ENCODE measurements at places on chromosomes 4 and X. TPM values are rescaled to one million over a fixed set of nuclear protein-coding genes. Genes with fewer than 3 reads are reported as not detected.

The ARAP2 gene
- total RNA-seq = 22.7 TPM

The PRAF2 gene
- 6.7 TPM for total RNA-seq

DNA sequence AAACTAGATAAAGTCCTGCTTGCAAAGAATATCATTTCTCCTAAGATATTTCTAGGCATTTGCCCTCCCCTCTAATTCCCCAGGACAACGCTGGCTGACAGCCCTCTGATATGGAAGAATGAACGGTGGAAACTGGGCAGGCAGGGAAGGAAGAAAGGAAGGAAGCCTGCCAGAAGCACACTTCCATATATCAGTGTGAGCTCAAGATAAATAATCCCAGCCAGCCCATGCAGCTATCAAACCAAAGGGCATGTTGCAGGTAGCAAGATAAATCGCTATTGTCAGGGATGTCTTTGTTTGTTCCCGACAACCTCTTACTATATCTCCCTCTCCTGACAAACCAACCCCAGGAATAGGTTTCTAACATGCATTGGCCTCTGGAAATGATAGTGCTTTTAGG, 412.8 kb downstream of the HNRNPD start:
- DNase-seq = no peak

DNA sequence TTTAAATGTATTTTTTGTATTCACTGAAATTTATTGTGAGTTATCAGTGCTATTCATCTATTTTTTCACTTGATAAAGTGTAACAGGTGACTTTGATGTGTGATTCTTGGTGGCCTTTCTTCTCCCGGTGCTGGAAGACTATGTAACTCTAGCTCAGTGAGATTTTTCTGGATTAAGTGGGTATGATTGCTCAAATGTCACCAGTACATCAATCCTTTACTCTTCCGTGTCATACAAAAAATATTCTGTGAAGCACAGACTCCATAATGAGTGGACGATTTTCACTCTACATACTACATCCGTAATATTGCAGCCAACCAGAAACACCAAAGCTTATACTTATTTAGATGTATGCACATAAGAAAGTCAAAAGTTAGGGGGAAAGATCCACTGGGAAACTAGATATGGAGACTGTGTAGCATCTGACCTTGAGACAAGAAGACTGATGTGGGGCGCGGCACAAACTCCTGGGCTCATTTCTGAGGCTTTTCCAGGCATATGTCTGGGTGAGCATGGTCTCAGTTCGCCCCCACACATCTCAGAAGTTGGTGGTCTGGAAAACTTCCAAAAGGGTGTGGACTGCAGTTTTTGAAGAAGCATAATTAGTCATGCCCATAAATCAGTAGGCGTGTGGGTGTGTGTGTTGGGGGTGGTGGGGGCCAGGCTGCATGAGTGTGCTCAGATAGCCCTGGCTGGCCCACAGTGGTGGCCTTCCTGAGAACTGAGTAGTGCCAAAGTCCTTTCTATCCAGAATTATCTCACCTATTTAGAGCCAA, 53.9 kb upstream of the TENM3 start:
- peak; percentile 51 for DNase-seq

GRCh38 chr4:36930562-36931111, 313.9 kb upstream of the NWD2 start:
- DNase-seq = no peak

GRCh38 chr4:6777636-6778281, 4.8 kb upstream of the KIAA0232 start:
- no peak for DNase-seq

- DNase-seq = no peak
These were observed 149.0 kb upstream of the STX18 start for GRCh38 chr4:4690854-4691253.

DNA sequence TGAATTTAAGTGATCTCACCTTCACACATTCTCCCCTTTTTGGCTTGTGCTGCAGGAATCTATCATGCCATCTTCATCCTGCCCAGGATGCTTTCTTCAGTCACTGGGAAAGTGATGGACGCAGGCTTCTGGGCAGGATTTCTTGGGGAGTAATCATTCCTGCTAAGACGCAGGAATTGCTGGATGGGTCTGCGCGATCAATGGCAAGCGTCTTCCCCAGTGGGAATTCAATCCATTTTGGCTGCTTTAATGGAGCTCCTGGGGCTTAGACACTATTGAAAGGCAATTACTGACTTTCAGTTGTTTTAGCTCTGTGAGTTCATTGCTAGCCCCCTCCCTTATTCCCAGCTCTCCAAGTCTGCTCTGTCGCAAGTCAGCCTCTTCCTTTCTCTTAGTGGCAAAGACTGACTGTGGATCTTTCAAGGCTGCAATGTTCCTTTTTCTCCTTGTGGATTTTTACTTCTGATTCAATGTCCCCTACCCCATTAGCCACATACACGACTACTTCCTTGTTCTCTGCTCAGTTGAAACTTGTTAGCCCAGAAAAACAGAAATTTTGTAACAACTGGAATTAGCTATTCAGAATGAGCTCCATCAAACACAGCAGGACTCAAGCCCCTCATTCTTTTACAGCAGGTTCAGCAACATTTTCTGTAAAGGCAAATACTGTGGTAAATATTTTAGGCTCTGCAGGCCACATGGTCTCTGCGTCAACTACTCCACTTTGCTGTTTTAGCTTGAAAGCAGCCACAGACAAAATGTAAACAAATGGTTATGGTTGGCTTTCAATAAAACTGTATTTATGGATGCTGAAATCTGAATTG, 154.9 kb downstream of the ASB9 start:
- DNase-seq = no peak

- DNase-seq = no peak
These were observed 60.4 kb downstream of the SLC30A9 start for GRCh38 chr4:42050516-42051249.

GRCh38 chr4:105137121-105137875, 9.4 kb upstream of the TET2 start:
- DNase-seq = no peak

GRCh38 chr4:150769248-150769647, 187.3 kb downstream of the MAB21L2 start:
- peak; percentile 29 for DNase-seq

DNA sequence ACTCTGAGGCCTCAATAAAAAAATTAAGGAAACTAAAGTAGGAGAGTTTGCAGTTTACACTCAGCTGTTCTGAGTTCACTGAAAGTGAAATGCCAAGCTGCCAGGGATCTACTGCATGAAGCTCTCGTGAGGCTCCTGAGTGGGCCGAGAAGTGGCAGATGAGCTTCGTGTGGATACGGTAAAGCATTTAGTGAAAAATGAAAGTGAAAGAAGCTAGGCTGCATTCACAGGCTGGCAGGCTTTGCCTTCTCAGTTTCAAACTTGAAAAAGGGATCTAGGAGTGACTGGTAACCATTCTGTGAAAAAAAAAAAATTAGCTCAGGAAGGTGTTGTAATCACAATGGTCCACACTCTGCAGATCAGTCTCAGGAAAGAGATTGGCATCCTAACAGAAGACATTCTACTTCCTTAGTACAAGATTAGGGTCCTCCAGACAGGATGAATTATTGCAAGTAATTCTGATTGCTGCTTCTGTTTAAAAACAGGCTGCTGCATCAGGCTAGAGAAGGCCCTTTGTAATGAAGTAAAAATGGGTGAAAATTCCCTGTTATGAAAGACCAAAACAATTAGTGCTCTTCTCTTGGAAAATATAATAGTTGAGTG, 679.9 kb downstream of the RPA4 start:
- peak; percentile 55 for DNase-seq

DNA sequence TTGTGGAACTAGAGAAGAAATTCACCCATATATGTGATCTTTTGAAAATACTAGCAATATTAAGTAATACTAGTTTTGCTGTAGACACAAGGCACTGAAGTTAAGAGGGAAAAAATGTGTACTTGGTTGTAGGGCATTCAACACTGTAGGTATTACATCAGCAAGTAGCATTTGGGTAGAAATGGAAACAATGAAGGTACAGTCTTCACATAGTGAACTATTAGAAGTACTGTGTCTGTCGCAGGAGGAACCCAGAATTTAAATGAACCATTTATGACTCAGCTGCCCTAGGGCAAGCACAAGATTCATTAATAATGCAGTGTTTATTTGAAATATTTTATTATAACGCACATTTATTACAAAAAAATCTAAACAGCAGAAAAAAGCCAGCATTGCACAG, 572.7 kb upstream of the TENM3 start:
- DNase-seq = no peak

DNA sequence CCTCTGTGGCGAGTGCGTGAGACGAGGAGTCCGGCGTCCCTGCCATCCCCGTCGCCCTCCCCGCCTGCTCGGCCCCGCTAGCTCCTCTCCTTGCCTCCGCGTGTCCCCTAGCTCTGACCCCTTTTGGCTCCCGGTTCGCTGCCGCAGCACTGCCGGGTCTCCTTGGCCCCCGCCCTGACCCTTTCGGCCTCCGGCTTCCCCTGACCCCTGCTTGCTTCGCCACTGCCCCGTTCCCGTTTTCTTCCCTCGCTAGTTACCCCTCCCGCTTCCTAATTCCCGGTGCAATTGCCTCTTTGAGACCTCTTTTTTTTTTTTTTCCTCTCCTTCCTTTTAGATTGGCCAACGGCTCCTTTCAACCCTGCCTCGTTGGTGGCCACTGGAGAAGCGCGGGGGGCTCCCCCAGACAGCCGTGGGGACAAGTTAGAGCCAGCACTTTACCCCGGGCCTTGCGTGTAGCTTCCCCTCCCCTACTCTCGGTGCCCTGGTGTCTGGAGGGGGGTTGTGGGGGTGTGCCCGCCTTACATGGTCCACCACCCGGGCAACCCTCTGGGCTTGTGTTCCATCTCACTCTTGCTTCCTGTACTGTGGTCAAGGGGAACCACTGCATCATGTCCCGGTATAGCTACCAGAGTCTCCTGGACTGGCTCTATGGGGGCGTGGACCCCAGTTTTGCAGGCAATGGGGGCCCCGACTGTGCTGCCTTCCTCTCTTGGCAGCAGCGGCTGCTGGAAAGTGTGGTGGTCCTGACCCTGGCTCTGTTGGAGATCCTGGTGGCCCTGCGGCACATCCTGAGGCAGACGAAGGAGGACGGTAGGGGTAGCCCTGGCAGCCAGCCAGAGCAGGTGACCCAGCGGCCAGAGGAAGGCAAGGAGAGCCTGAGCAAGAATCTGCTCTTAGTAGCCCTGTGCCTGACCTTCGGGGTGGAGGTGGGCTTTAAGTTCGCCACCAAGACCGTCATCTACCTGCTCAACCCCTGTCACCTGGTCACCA, 548 bp downstream of the TMEM164 start:
- DNase-seq = no peak

All from hepatocyte (in vitro differentiated cells).